ENCODE measurements at places on chromosomes 12 and 14.
A peak's percentile ranks its signal among the peaks of the same experiment; 100 is the strongest.

DNA sequence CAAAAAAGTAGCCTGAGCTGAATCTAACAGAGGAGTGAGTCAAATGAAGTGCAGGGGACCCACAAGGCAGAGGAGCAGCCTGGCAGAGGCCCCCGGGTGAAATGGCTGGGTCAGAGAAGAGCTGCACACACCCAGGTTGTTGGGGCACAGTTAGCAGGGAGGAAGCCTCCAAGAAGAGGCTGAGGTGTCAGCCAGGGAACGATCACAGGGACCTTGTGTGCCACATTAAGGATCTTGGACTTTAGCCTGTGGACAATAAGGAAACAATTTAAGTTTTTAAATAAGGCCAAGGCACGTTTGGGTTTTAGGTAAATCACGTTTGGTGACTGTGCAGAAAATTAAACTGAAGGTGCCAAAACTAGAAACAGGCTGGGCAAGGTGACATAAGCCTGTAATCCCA lies 35.1 kb downstream of the OR10P1 start:
- no peak for DNase-seq

GRCh38 chr14:61125867-61126572 lies 145.0 kb downstream of the SLC38A6 start:
- no peak for DNase-seq

DNA sequence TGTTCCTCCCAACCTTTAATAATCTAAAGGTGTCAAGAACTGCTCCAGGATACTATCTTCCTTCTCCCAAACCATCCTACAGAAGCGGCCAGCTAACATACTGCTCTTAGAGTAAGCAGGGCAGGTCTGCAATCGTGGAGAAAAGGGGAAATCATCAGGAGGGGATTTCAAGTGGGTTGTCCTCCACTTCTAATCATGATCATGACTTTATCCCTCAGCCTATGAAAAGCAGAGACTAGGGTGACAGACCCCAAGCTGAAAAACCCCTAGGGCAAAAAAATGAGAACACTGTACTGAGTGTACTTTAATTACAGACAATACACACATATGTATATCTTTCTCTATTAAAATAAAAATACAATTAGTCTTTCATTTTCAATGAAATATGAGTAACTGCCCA lies 13.9 kb downstream of the DUSP16 start:
- no peak for DNase-seq

DNA sequence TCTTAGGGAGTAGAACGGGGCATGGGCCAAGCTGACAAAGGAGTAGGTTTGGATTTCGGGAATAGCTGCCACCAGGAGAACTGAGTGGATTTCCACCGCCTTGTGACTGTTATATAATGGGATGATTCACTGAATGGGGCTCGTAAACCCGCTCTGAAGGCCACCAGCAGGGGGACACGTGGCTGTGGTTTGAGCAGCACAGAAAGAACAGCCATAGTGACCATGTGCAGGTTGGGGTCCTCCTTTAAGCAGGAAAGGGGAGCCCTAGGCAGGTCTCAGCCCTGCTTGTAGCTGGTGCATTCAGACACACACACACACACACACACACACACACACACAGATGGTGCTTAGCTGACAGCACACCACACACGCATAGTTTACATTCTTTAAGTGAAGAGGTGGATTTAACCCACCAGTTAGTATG lies 8.6 kb upstream of the ASB2 start:
- no peak for DNase-seq

- no peak for DNase-seq
Observed at GRCh38 chr12:1797011-1797901, 23.1 kb upstream of the LRTM2 start.

DNA sequence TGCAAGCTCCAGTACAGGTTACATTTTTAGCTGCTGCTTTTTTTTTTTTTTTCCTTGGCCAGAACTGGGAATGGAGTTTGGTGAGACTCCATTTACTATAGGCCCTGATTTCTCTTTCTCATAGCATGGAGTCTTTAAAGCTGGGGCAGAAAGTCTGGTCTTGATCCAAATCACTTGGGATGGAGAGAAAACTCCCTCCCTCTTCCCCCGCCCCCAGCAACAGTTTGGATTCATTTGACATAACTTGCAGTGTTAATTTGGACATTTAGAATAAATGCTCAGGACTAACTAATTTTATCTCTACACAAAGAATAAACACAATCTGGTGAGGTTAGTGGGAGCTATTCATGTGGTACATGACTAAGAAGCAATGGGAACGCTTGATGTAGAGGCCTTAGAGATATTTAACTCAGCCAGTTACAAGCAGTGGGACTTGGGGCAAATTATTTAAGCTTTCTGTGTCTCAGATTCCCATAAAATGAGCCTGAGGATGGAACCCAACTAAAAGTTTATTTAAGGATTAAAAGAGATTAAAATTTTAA lies 107.3 kb upstream of the ARHGAP5 start:
- no peak for DNase-seq

- DNase-seq = no peak
Observed at GRCh38 chr12:121795034-121795968, 1.8 kb upstream of the RHOF start.

GRCh38 chr14:32980178-32980901 lies 41.7 kb downstream of the NPAS3 start:
- no peak for DNase-seq

- DNase-seq = peak; percentile 38
Observed at GRCh38 chr12:4270016-4270830, 3.3 kb upstream of the CCND2 start.

- no peak for DNase-seq
Observed at GRCh38 chr12:75815756-75816155, 215.8 kb downstream of the PHLDA1 start.

DNA sequence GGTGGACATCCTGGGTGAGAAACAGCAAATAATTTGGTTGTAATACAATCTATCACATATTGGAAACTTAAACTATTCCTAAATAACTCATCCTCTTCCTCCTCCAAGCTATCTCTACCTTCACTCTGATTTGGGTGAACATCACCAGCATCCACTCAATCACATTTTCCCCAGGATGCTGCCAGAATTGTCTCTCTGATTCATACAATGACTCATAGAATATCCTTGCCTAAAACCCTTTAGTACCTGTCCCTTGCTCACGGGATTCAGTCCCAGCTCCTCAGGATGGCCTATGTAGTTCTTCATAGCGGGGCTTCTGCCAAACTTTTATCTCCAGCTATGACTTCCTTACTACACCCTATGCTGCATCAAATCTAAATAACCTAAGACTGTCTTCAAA lies 146.8 kb downstream of the EMP1 start:
- DNase-seq = no peak

DNA sequence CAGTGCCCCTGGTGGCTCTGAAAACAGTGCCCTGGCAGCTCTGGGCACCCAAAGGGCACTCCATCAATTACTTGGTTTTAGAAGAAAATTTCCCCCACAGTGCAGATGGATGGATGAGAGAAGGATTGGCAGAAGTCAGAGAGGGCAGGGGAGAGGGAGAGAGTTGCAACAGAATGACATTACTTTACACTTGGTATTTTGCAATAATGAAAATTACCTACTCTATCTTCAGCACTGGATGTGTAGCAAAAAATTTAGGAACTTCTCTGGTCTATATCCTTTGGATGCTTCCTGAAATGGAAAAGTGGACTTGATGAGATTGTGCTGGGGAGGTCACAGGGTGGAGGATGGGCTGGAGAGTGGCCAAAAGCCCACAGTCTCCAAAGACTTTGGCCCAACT lies 193.2 kb downstream of the CHST11 start:
- no peak for DNase-seq

- DNase-seq = no peak
Observed at GRCh38 chr12:1034751-1035457, 43.9 kb downstream of the ERC1 start.

DNA sequence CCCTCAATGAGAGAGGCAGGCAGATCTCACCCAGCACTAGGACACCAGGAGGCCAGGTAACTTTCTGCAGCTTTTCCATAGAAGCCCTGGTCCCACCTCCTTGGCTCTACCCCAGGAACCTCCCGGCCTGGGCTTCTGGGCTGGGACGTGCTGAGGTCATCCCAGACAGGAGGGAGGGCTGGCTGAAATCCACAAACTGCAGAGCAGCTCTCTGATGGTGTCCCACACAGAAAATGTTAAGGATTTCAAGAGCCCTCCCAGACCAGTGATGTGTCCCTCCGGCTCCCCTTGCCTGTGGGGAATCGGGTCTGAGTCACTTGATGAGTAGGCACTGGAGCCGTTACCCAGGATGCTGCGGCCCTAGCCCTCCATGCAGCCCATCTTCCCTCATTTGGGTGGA lies 124.1 kb downstream of the ESRRB start:
- no peak for DNase-seq

GRCh38 chr14:70018713-70019211 lies 139.5 kb downstream of the SMOC1 start:
- DNase-seq = no peak

DNA sequence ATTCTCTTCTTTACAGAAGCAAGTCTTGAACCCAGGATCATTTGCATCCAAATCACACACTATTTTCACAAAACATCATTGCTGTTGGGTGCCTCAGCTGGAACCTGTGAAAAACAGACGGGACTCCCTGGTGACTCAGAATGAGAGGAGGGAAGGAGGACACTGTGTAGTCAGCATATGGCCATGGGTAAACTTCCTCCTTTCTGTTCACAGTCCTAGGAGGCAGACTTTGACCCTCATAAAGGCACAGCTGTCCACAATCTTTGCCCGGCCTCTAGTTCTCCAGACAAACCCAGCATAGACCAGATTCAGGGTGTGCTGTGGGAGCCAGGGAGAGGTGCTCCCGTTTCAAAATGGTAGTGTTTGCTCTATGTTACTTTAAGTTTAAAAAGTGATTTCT lies 62.0 kb downstream of the DYRK2 start:
- DNase-seq = no peak

- DNase-seq = no peak
Observed at GRCh38 chr14:100413699-100414098, 90.6 kb downstream of the SLC25A47 start.

- no peak for DNase-seq
Observed at GRCh38 chr12:120980800-120981368, 2.5 kb downstream of the HNF1A start.

DNA sequence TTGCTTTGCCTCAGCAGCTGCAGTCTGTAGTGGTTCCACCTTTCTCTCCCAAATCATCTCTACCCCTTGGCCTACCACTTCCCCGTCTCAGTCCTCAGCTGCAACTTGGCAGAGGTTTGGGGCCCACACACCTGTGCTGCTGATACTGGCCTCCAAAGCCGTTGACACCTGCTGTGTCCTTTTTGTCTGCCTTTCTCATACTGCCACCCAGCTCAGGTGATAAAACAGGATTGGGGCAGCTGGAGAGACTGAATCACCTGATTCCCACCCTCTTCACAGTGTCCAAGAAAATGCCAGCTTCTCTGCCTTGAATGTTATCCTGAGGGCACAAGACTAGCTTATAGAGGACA lies 103.7 kb downstream of the ETV6 start:
- DNase-seq = no peak

DNA sequence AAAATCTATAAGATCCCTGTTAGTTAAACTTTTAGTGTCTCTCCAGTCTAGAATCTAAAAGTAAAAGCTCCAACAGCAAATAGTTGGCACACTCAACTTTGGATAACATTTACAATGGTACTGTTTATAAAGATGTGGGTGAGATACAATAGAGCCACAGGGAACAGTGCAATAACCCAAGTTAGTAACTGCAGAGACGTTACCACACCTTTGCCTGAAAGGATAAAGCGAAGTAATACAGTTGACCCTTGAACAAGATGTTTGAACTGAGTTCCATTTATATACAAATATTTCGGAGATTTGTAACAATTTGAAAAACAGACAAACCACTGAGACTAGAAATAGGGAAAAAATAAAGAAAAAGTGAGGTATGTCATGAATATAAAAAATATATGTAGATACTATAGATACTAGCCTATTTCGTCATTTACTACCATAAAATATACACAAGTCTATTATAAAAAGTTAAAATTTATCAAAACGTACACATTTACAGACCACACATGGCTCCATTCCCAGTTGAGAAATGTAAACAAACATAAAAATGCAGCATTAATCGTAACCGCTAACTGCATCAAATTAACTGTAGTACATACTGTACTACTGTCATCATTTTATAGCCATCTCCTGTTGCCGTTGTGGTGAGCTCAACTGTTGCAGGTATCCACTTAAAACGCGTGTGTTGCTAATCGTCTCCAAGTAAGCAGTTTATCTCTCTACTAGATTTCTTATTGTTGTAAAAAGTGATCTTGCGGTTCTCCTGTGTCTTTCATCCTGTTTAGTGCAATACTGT lies 56.5 kb upstream of the HIF1A start:
- DNase-seq = no peak

- DNase-seq = no peak
Observed at GRCh38 chr14:22380571-22381407, 208.2 kb downstream of the DAD1 start.

DNA sequence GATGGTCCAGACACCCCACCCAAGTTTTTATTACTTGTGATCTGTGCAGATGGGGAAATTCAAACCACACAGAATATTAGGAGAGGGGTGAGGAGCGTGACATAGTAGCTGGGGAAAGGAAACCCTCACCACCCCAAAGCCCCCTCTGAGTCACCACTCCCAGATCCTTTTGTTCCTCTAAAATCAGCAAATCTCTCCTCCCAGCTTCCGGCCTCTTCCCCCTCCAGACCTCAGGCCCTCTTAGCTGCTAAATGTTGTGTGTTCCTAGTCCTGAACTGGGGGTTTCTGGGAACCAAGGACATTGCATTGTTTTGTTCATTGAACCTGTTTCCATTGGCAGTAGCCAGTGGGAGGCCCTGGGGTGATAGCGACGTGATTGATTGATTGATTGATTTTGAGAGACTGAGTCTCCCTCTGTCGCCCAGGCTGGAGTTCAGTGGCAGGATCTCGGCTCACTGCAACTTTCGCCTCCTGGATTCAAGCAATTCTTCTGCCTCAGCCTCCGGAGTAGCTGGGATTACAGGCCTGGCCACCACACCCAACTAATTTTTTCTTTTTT lies 5.9 kb upstream of the ORAI1 start:
- no peak for DNase-seq

- DNase-seq = no peak
Observed at GRCh38 chr12:52526511-52526951, 6.3 kb upstream of the KRT5 start.

DNA sequence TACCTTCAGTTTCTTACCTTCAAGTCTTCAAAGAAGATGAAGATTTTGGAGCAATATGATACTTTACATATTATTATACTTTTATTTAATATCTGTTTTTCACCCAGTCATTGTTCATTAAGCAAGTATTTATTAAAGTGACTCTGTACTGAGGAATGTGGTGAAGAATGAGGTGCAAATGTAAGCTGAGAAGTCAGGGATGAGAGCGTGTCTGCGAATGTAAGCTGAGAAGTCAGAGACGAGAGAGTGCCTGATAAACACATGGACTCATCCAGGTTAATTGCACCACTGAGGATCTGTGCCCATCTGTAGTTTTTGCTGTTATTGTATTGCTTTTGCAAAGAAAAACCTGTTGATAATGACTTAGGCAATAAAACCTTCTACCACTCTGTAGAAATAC lies 211.9 kb upstream of the FAR2 start:
- no peak for DNase-seq

GRCh38 chr14:47149326-47149725 lies 497.7 kb upstream of the RPL10L start:
- DNase-seq = no peak

- no peak for DNase-seq
Observed at GRCh38 chr12:19553175-19553574, 113.9 kb downstream of the AEBP2 start.
